Smooth muscle cell of bladder (primary cell): ENCODE measurements at places on chromosomes 11 and 22. TPM values are rescaled to one million over a fixed set of nuclear protein-coding genes. Genes with fewer than 3 reads are reported as not detected.

Gene RAB38
- total RNA-seq: 1.4 and 1.5 TPM in 2 replicates

Gene CHST1
- total RNA-seq: 0.14 and 0.37 TPM in 2 replicates

Gene CRYBB2
- not detected in 2 replicates for total RNA-seq

Gene APOBEC3B
- total RNA-seq: 0.37 and 0.43 TPM in 2 replicates

Gene SCGB1C1
- not detected in 2 replicates for total RNA-seq

Gene NXPE1
- total RNA-seq: 0.09 TPM in 1 of 2 replicates, not detected in the other

Gene HIC2
- 2.0 and 2.7 TPM in 2 replicates for total RNA-seq

Gene C11orf21
- total RNA-seq: not detected in 2 replicates

Gene RASGRP2
- total RNA-seq: 0.18 and 0.71 TPM in 2 replicates

Gene OR51B2
- total RNA-seq: 0.18 TPM in 1 of 2 replicates, not detected in the other

Gene DEFB131B
- not detected in 2 replicates for total RNA-seq

Gene TBX1
- not detected in 2 replicates for total RNA-seq

Gene FGF19
- total RNA-seq: not detected in 2 replicates

Gene NAALAD2
- 0.14 and 0.28 TPM in 2 replicates for total RNA-seq

Gene ANO5
- total RNA-seq: under 0.01 and 0.18 TPM in 2 replicates

Gene SLC22A6
- total RNA-seq: not detected in 2 replicates

Gene E2F8
- total RNA-seq: not detected in 2 replicates

Gene MPZL3
- 0.28 TPM in 2 replicates for total RNA-seq

Gene TEX54
- not detected in 2 replicates for total RNA-seq

Gene MGAT3
- under 0.01 and 0.09 TPM in 2 replicates for total RNA-seq

Gene PDE2A
- 0.18 and 0.28 TPM in 2 replicates for total RNA-seq

Gene BTBD18
- total RNA-seq: not detected in 2 replicates

Gene MRGPRE
- total RNA-seq: not detected in 2 replicates

Gene BAIAP2L2
- 0.28 and 0.46 TPM in 2 replicates for total RNA-seq

Gene PATE4
- total RNA-seq: not detected in 2 replicates

Gene TBRG1
- total RNA-seq: 22.9 and 24.6 TPM in 2 replicates

Gene C11orf87
- under 0.01 TPM in 1 of 2 replicates, not detected in the other for total RNA-seq

Gene NLRP10
- 0.09 and 0.14 TPM in 2 replicates for total RNA-seq

Gene MOV10L1
- total RNA-seq: 8.6 and 14.8 TPM in 2 replicates

Gene FXYD2
- not detected in 2 replicates for total RNA-seq

Gene SYT7
- total RNA-seq: 0.74 and 1.4 TPM in 2 replicates

Gene CRYBA4
- not detected in 2 replicates for total RNA-seq

Gene PTGDR2
- total RNA-seq: 0.28 TPM in 1 of 2 replicates, not detected in the other

Gene C11orf42
- total RNA-seq: not detected in 2 replicates

Gene ROBO3
- total RNA-seq: 6.0 and 6.1 TPM in 2 replicates

Gene LMO2
- total RNA-seq: 0.09 and 0.14 TPM in 2 replicates

Gene ROBO4
- 0.14 and 0.46 TPM in 2 replicates for total RNA-seq
